ENCODE measurements at places on chromosomes 3 and 15. TPM values are rescaled to one million over a fixed set of nuclear protein-coding genes. Genes with fewer than 3 reads are reported as not detected.

DNA sequence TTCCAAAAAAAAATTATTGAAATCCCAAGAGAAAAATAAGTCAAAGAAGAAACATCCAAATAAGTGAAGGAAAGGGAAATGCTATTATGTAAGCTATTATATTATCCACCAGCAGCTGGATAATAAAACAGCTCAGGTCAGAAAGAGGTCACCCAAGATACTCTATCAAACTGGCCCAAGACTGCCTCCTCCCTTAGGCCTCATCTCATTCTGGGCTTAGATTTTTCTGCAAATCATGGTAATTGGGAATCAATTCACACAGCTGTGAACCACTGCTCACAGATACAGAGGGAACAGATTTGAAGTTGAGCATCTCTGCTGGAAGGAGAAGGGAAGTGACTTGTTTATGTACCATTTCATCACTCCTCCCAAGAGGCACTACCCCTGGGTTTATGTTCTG, 294.6 kb upstream of the DPPA4 start:
- H3K27me3 ChIP-seq = no peaks in the 10 kb centered on the region
- H3K4me1 ChIP-seq = no peaks in the 10 kb centered on the region
- no peak for DNase-seq
- no peak overlapping the region for H3K27ac ChIP-seq

DNA sequence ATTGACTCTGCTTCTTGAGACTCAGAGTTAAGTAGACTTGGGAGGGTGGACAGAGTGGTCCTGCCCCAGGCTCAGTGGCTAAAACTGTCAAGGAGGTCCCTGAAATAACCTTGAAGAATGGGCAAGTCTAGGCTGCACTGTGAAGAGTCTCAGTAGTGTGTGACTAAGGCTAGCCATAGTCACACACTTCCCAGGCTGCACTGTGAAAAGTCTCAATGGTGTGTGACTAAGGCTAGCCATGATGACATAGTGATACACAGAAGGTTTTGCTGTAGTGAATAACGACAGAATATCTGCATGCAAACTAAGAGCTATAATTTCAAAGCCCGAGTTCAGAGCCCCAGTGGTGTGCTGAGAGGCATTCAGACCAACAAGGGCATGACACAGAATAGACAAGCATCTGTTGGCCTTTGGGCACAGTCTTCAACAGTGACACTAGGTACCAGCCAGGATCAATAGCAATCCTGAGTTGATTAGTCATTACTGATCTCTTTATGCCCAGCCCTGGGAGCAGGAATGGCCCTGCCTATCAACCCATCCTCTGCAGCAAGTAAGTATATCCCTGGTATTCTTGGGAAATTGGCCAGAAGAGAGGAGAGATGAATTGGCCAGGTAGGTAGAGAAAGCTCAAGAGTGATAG, 72.4 kb upstream of the BBX start:
- H3K27ac ChIP-seq = no peak overlapping the region
- H3K4me1 ChIP-seq = no peaks in the 10 kb centered on the region
- no peaks in the 10 kb centered on the region for H3K36me3 ChIP-seq
- H3K27me3 ChIP-seq = no peaks in the 10 kb centered on the region

DNA sequence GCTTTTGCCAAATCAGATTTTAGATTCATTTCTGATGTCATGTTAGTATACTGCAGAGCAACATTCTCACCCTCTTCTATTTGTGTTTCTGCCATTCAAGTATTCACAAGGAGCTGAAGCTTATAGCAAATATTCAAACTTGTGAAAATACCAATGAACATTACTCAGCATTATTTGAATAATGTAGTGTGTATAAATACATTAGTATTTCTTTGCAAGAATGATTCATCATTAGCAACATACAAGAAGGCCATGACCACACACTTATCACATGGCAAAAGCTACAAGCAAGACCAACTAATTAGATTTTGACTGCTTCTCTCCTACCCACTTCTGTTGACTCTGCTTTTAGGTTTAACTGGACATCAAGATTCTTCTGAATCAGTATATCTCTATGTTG, 124.9 kb downstream of the IGSF11 start:
- no peak for DNase-seq
- no peak overlapping the region for H3K27ac ChIP-seq
- H3K4me3 ChIP-seq = no peak overlapping the region
- no peaks in the 10 kb centered on the region for H3K27me3 ChIP-seq
- H3K36me3 ChIP-seq = no peaks in the 10 kb centered on the region

The PLCB2 gene
- total RNA-seq = 8.4 TPM

The IGSF10 gene
- 5.2 TPM for total RNA-seq
